ENCODE measurements at places on chromosomes 12 and 14.

- no peak for DNase-seq
These were observed 736.5 kb upstream of the LMO3 start for GRCh38 chr12:17342381-17342961.

- DNase-seq: no peak
These were observed 56.7 kb downstream of the C14orf132 start for GRCh38 chr14:96095581-96096476.

DNA sequence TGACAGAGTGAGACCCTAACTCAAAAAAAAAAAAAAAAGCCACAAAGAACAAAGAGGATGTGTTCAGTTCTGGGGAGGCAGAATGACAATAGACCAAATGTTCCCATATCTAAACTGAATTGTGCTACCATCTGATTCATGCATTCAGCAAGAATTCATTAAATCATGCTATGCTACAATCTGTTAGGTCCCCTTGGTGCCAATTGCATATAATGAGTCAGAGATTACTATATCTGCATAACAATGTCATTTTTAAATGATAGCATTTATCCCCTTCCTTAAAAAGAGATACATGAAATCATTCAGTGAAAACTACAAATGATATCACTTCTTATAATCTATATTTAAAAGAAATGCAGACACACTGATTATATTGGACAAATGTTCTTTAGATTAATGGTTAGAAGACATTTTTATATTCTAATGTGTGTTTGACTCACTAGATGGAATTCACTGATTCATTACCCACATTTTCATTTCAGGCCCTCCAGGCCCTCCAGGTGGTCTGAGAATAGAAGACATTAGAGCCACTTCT, 207.6 kb upstream of the PDZRN4 start:
- DNase-seq: no peak

GRCh38 chr14:61101803-61102548, 120.9 kb downstream of the SLC38A6 start:
- DNase-seq: no peak

DNA sequence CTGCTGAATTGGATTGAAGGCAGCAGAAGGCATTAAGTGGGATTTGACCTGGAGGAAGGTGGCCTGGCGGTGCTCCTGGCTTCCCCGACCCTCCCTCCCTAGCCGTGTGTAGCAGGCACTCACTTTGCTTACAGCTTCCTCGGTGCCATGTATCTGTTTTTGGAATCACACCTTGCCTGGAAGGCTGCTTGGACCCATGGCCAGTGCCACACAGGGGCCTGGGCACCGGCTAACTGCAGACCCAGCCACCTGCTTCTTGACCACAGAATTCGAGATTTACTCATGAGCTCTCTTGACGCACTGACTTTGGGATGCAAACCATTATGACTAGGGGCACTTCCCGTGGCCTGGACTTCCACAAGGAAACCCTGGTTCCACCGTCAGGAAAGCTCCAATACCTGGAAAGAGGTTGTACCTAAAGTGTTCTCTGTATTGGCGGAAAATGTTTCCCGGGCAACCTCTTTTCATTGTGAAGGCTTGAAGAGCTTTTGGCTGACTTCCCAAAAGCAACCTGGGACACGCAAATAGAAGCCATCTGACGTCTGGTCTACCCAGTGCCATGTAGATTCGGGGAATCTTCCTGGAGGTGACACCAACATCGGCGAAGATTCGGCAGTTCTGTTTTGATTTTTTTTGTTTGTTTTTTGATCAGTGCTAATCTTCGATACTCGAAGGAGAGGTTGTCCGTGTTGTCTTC, 125.6 kb upstream of the RTL1 start:
- DNase-seq: no peak

- DNase-seq: no peak
These were observed 830 bp downstream of the PPP4R3A start for GRCh38 chr14:91509083-91509877.

GRCh38 chr12:12757121-12757520, 28.3 kb upstream of the APOLD1 start:
- DNase-seq: no peak

DNA sequence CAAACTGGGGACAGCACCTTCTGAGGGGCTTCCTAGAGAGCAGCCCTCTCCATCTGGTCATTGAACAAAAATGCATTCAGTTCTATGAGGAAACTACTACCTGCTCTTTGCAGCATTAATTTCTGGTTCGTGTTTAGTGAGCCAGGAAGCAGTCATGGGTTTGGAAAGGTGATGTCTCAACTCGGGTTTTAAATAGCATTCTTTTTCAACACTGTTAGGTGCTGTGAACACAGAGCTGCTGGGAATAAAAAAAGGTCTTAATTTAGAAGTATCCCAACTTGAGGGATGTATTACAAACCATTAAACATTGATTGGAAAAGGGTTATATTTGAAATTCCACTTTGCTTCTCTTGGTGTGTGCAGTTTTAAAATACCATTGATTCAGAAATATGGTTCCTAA, 9.3 kb downstream of the MYO1H start:
- DNase-seq: no peak

DNA sequence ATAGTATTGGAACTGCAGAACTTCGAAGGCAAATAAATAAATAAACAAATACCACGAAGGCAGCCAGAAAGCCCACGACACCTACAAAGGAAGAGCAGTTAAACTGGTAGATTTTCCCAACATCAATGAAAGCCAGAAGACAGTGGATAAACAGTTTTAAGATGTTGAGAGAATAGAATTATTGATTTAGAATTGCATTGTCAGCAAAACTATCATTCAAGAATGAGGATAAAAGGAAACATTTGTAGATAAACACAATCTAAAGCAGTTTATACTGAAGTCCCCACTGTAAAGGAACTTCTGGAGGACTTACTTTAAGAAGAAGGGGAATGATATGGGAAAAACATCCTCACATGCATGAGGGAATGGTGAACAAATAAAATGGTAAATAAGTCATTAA, 29.5 kb downstream of the CACNA2D4 start:
- no peak for DNase-seq

GRCh38 chr12:52049688-52050087, 1.6 kb upstream of the NR4A1 start:
- DNase-seq: no peak

DNA sequence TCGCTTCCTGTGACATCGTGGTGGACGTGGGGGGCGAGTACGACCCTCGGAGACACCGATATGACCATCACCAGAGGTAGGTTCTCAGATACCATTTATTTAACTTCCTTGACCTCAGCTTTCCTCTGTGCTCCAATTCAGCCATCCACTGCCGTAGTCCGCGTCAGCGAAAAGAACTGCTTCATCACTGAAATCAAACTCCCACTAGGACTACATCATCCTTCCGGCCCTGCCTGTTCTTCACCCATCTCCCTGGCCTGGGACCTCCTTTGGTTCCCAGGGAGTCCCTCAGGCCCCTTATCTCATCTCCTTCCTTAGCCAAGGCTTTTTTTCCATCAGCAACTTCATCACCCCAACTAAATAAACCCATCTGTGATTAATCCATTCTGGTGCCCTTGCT, 692 bp downstream of the MYG1 start:
- no peak for DNase-seq

- DNase-seq: no peak
These were observed 56.2 kb downstream of the CCNK start for GRCh38 chr14:99537399-99537798.

DNA sequence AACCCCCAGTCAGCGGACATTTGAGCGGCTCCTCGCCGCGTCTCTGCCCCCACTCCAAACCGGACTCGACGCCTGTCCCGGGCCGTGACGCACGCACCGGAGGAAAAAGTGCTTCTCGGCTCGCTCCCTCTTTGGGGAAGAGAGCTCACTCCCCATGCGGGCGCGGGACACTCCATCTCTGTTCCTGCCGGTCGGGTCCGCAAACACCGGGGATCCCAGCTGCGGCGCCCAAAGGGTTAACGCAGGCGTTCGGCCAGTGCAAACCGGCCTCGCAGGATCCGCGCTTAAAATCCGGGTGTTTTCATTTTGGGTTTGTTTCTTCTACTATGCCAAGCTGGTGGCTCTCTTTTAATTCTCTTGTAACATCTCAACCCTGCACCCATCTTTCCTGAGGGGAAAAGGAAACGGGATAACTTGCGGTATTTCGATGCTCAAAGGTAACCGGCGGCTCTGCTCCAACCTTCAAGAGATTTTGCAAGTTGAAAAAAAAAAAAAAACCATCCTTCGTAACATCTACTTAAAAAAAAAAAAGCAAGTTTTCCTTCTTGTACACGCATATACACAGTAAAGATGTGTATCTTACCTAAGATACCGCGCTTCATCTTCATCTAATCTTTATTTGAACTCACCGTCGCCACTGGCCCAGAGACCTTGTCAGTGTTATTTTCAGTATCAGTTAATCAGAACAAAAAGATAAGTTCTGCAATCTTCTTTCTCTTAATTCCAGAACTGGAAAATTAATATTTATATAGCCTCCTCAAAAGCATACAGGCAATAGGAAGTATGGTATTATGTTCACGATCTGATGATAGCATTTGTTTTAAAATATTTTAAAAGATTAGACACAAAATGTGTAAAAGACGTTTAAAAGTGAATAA, 1.6 kb upstream of the ATP2B1 start:
- DNase-seq: no peak

GRCh38 chr12:52600071-52600470, 1.2 kb downstream of the KRT72 start:
- DNase-seq: no peak

DNA sequence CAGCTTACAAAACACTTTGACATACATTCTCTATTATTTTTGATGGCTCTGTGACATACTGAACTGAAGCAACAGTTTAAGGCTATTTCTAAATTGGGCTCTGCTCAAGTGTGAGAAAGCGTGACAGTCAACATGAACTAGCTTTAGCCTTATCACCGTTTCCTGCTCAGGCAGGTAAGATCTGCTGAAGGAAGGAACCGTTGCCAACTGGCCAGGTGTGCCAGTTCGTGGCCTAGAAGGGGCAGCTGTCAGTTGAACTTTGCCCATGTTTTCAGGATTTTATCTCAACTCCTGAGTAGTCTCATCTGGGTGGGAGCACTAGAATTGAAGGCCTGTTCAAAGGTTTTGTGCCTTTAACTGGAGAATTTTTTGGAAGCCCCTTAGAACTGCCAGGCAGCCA, 79.5 kb downstream of the ETV6 start:
- DNase-seq: no peak

DNA sequence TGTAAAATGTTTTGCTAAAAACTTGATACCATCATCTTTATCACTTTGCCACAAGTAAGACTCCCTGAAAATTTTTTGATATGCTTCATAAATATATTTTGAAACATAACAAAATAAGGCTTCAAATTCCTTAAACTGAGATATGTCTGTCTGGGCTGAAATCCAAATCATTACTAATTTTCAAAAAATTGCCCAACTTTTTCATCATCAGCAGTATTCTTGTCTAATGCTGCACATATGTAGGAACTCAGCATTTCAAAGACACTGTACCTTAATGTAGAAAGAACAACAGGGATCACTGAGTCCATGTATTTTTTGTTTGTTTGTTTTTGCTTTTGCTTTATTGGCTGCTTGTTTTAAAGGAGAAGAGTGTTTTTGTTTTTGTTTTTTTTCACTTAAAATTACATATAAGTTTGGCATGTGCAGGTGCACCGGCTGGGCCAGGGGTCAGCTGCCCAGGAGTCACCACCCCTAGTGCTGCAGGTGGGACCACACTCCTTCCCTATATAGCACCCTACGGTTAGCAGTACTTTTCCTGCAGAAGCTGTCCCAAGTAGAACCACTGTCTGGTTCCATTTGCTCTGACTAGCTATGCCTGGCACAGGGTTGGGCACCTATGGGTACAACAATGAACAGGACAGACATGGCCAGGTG, 231.2 kb downstream of the PIK3C2G start:
- DNase-seq: no peak

DNA sequence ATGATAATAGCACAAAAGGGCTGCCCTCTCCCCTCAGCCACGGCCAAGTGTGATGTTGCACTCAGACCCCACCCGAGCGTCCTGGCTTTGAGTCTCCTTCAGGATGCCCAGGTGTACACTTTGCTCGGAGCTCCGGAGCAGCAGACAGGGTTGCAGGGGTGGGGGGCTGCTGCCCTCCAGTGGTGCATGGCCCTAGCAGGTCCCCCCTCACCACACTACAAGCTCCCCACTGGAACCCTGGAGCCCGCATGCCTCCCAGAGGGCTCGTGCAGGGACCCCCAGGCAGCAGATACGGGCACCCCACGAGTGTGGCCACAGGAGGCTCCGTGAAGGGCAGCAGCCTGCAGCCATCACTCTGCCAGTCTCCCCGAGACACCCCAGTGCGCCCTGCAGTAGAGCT, 69.9 kb upstream of the C14orf180 start:
- DNase-seq: no peak

DNA sequence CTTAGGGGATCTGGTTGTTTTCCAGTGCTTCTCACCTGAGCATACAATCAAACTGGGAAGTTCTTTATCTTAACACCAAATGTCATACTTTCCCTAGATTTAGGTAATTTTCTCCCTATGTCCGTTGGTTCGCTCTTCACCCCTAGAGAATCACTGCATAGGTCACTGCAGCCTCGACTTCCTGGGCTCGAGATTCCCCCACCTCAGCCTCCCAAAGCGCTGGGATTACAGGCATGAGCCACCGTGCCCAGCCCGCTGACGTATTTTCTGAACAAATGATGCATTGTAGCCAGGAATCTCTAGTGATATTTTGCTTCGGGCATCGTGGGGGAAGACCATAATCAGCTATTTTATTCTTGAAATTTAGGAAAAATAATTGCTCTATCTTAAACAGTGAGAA, 1.1 kb upstream of the RPL41 start:
- DNase-seq: no peak

DNA sequence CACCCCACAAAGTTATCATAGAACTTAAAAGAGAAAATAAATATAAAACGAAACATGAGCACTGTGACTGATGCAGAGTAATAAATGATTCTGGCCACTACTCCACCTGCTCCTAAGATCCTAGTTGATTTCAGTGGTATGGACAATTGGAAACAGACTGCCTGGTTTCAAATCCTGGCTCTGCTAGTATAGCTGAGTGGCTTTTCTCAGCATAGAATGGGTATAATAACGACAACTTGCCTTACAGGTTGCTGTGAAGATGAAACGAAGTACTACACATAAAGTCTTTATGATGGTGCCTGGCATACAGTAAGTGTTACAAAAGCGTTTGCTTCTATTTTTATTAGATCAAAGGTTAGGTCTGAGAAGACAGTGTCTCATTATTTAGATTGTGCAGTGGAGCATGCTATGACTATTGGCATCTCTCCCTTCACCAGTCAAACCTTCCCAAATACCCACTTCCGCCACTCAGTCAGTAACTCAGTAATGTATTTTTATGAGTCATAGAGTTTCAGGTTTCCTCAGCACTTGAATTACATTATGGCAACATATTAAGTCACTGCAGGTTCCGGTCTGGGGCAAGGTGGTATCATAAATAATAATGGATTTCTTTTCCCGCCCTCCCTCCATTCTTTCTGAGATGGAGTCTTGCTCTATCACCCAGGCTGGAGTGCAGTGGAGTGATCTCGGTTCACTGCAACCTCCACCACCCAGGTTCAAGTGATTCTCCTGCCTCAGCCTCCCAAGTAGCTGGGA, 29.7 kb upstream of the NR2C1 start:
- no peak for DNase-seq

DNA sequence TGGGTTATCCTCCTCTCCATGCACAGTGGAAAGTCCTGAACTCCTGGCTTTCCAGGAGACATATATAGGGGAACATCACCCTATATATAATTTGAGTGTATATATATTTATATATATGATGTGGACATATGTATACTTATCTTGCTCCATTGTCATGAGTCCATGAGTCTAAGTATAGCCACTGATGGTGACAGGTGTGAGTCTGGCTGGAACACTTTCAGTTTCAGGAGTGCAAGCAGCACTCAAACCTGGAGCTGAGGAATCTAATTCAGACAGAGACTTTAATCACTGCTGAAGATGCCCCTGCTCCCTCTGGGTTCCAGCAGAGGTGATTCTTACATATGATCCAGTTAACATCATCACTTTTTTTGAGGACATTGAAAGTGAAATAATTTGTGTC, 4.4 kb downstream of the SSTR1 start:
- DNase-seq: no peak
